ENCODE measurements at places on chromosomes 3 and 15.

DNA sequence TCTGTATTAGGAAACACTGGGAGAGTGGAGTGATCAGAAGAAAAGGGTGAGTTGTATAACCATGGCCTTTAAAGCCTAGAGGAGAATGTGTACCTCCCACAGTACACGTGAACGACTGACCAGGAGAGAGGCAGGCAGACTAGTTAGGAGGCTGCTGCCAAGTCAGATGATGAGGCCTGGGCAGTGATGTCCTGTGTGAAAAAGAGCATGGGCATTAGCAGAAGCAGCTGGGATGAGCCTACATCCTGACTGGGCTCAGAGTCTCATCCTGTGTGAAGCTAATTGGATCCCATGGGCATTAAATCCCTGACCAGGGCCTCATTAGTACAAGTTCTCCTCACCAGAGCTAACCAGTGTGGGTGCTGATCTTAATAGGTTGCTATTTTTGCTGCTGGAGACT, 89.1 kb upstream of the SLC2A2 start:
- no peak for DNase-seq

GRCh38 chr3:128935922-128936321, 56.5 kb downstream of the ACAD9 start:
- no peak for DNase-seq

GRCh38 chr3:171383206-171384018, 76.8 kb downstream of the TNIK start:
- DNase-seq: no peak

GRCh38 chr3:62090066-62090465, 283.3 kb downstream of the FEZF2 start:
- DNase-seq: no peak

GRCh38 chr3:25547103-25547502, 117.6 kb downstream of the TOP2B start:
- no peak for DNase-seq

DNA sequence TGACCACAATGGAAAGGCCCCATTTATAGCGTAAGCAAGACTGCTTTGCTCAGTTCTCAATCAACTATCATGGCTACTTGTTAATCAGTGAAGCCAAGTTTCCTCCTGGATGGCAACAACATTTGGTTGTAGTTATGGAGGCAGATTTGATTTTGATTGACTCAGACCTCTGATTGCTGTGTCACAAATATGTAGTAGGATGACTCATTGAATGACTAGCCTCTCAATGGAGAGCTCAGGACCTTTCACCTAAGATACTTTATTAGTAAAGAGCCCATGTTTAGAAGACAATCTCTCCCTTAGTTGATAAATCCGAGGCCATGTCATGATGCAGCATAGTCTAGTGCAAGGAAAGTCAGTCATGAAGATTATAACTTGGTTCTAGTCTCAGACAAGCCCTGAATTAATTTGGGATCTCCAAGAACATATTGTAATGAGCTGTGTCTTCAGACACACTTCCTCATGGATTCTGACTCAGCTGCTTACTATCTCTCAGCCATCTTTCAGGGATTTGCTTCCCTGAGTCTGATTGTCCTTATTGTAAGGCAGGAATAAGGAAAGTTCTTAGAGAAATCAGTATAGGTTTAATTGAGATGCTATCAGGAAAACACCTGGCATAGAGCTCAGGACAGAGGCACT, 397.4 kb upstream of the TMCO5A start:
- no peak for DNase-seq

DNA sequence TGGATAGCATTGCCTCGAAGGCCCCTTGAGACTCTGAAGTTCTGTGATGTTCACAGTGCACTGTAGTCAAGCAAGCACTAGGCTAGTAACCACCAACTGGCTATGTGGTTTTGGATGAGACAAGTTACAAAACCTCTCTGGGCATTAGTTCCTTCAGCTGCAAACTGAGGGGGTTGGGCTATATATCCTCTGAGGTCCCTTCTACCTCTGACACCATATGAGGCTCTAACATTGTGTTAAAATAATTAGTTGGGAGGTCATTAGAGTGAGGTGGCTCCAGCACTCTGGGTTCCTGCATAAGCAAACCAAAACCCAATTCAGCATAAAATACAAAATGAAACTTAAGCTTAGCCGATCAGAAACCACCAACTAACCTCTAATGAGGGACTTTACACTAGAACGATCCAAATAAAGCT, 209.5 kb upstream of the LRRN1 start:
- DNase-seq: no peak

GRCh38 chr3:124995460-124995994, 60.3 kb downstream of the HEG1 start:
- DNase-seq: peak; percentile 67

DNA sequence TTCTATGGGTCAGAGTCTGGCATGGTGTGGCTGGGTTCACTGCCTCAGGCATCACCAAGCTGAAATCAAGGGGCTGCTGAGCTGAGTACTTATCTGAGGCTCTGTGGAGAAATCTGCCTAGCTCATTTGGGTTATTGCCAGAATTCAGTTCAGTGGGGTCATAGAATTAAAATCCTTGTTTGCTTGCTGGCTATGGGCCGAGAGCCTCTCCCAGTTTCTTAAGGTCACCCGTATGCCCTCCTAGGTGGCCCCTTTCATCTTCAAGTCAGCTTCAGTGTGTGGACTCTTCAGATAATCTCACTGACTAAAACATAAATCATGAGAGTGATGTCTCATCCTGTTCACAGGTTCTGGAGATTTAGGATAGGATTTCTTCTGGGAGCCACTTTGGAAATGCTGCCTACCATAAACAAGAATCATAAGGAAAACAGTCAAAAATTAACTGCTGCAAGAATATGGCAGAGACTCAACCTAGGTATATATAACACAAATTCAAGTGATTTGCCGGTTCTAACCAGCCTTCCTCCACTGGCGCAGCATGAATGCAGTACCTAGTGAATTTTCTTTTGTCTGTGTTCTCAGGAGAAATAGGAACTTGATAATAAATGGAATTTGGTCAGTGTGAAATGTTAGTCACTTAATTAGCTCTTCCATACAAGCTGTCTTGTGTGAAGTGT, 5.3 kb downstream of the CP start:
- no peak for DNase-seq

- DNase-seq: no peak
Observed at GRCh38 chr3:187719628-187720336, 17.4 kb upstream of the RTP2 start.

DNA sequence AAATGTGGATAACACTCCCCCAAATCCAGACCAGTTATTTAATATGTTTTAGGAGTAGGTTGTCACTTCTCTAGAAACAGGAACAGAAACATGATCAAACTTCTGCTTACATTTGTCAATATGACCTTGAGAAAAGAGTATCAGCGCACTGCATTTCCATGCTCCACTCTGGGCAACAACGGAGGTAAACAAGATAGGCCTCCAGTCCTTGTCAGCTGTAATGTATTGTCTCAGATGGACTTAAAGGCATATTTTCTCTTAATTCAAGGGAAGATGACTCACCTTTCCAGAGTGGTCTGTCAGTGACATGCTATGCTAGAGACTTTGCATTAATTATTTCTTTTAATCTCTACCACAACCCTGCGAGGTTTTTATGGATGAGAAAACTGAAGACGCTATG, 51.6 kb upstream of the TCF12 start:
- DNase-seq: no peak

GRCh38 chr3:25870452-25870851, 80.6 kb downstream of the OXSM start:
- DNase-seq: no peak

DNA sequence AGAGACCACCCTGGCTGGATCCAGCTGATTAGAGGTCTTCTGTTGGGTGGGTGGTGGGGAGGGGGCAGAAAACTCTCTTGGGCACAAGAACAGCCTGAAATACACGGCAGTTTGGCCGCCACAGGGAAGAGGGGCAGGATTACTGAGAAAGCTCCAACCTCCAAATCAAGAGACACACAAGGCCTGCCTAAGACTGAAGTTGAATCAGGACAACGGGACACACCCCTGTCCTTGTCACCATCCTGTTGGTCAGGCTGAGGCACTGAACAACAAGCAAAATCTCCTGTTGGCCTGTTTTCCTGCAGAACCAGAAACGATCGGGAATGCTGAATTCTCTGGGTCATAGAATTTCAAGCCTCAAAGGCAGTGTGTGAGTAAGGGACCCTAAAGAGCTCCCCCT, 247.8 kb downstream of the FAM43A start:
- DNase-seq: no peak

DNA sequence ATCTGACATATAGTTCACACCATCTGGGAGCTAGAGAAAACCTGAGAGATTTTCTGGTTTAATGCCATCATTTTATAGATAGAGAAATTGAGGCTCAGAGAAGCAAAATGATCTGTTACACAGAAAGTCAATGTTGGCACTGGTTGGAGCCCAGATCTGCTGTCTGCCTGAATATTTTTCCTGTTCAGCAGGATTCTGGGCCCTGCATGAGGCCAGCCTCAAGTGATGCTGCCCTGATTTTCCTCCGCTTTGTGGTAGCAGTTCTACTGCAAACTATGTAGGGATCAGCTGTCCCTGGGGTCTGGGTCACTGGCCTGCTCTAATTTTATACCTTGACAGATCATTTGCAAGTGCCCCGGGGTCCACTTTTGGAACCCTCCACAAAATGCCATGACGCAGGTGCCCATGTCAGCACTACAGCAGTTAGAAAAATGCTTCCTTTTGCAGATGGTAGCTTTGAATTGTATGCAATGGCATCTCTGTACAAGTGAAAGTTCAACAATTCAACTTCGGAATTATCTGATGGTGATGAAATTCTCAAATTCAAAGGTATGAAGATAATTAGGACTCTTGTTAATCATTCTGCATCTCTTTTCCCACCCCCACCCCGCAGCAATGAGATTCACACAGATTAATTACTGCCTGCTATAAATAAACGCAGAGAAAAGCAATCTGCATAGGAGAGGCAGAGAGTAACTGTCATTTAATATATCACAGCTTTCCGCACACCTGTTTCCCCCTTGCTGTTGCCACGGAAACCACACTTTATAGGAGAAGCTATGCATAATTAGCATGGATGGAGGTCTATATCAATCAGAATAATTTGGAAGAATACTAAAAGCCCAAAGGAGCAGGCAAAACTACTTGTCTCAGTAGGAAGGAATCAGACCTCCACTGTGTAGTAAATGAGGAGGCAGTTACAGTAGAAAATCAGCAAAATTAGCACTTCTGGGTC, 222.6 kb downstream of the PDCD6IP start:
- DNase-seq: no peak

GRCh38 chr3:32817558-32818228, at the start of gene TRIM71:
Gene TRIM71, plus strand, starts transcription at chr3:32817997. Its CDS starts 84 bp downstream, at chr3:32818081.
- no peak for DNase-seq

GRCh38 chr3:187131981-187132380, 7.3 kb downstream of the RPL39L start:
- no peak for DNase-seq

DNA sequence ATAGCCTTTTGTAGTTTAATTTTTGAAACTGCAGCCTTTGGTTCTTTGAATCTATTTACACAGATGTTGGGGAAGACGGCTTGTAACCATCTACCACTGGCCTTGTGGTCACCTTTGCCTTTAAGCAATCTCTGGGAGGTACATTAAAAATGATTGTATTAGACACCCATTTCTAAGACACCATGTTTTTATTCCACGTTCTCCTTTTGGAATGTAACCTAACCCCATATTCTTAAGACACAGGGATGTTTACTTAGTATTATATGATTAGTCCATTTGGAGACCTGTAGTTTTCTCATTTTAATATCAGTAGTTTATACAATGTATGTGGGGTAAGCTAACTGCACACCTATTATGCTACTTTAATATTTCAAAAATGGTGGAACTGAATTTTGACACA, 175.1 kb upstream of the PLSCR5 start:
- no peak for DNase-seq

DNA sequence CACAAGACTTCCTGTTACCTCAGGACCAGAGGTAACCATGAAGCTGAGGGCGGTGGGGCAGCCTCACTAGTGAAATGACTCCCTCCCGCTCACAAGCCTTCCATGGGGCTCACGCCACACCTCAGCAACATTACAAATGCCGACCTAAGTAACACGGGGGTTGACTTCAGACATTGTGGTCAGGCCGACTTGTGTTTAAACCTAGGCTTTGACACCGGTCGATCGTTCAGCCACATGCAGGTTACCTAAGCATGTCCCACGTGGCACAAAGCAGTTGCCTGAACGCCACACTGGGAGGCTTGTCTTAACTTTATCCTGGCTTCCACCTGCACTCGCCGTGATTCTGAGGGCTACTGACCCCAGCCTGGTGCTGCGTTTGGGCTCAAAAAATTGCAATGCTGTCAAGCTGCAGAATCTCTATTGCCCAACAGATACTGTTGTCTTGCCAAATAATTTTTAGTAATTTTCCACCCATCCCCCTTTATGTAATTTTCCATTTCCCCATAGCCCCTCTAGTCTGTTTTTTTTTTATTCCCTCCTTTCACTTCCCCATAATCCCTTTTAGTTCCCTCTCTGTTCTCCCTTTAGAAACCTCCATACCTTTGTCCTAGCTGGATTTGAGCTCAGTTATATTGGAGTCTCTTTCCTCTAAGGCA, 158.6 kb upstream of the RGMA start:
- no peak for DNase-seq

GRCh38 chr3:51975852-51976549, 1.1 kb downstream of the ABHD14A start:
- DNase-seq: no peak

DNA sequence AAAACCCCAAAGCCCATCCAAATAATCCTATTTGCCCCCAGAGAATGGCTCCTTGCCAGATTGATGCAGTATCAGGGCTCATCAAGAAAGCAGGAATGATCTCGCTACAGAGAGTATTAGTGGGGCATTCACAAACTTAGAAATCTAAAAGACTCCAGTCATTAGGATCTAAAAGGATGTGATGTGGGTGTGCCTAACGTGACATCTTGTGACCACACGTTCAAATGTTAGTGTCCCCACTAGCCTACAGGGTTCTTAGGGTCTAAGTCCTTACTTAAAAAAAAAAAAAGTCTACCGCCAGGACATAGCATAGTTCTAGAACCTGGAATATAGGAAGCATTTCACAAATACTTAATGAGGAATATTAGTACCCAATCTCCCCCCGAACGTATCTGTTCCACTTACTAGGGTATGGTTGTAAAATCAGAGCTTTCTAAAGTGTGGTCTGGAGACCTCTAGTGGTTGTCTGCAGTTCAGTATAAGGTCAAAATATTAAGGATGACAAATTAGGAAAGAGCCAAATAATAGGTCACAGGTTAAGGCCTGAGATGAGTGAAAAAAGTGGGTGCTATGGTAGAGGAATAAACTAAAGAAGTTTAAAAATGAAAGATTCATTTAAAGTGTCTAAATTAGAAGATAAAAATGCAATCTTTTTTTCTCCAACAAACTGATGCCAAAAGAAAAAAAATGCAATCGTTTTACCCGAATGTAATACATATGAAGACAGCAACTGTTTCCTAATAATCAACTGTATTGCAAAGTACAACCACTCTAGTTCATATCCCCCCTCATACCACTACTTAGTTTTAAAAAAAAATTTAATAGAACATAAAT, 4.2 kb upstream of the CHRM5 start:
- DNase-seq: no peak

GRCh38 chr15:62104846-62105245, 38.1 kb downstream of the C2CD4A start:
- no peak for DNase-seq

- DNase-seq: no peak
Observed at GRCh38 chr15:35680951-35681350, 135.0 kb upstream of the DPH6 start.

Data from naive thymus-derived CD8-positive, alpha-beta T cell (primary cell).